ENCODE measurements at places on chromosomes 6 and 20.

- no peak overlapping the region for H3K27ac ChIP-seq
- no peaks in the 10 kb centered on the region for H3K4me1 ChIP-seq
- no peak for DNase-seq
Observed at GRCh38 chr6:39947611-39948068, 13.4 kb upstream of the MOCS1 start.

DNA sequence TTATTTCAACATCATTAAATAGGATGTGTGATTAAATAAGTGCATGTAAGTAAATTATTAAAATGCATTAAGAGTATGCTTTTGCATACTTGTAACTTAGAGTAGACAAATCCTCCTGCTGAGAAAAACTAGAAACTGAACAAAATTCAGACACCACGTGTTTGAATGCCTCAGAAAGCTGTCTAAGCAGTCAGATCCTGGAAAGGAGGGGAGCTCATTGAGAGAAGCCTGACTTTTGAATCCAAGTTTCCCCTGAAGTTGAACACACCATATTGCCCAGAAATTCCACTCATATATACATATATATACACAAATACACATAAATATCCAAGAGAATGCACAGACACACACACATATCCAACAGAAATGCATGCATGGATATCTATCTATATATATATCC lies 190.0 kb upstream of the BMP2 start:
- H3K4me1 ChIP-seq: no peaks in the 10 kb centered on the region
- no peaks in the 10 kb centered on the region for H3K27me3 ChIP-seq
- no peak overlapping the region for H3K4me3 ChIP-seq
- H3K27ac ChIP-seq: no peak overlapping the region

- no peak overlapping the region for H3K27ac ChIP-seq
- no peaks in the 10 kb centered on the region for H3K27me3 ChIP-seq
- no peak for DNase-seq
- H3K4me3 ChIP-seq: no peak overlapping the region
Observed at GRCh38 chr6:136191606-136192312, 58.4 kb downstream of the MTFR2 start.

DNA sequence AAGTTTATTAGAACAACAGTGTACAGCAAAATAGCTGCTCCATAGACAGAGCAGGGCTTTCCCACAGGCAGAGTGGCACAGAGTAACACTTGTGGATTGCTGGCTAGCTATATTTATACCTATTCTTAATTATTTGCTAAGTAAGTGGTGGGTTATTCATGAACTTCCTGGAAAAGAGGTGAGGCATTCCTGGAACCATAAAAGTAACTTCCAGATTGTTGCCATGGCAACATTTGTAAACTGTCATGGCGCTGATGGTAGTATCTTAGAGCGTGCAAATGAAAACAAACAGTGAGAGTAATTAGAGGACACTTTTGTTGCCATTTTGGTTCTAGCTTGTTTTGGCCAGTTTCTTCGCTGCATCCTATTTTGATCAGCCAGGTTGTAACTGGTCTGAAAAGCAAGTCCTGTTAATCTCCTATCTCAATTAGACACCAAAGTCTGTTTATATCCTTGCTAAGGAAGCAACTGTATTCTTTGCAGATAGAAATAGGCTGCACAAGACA lies 23.9 kb downstream of the DEFB114 start:
- H3K27me3 ChIP-seq: no peaks in the 10 kb centered on the region
- H3K27ac ChIP-seq: no peak overlapping the region
- no peaks in the 10 kb centered on the region for H3K36me3 ChIP-seq
- no peak for DNase-seq

DNA sequence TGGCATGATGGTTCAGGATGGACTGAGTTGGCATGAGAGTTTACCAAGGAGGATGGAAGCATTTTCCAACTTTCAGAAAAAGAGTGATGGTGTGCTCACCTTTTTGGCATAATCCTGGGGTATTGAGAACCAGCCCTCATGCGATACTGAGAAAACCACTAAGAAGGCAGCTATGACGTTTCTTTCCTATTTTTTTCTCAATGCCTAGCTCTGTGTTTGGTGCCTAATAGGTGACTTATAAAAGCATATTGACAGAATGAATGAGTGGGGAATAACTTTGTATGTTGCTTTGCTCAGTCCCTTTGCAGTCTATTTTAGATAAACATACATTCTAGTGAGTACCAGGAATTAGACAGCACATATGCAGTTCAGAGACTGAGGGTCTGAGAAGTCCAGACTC lies 816.3 kb downstream of the DHX35 start:
- no peak overlapping the region for H3K27ac ChIP-seq
- no peak overlapping the region for H3K4me3 ChIP-seq
- DNase-seq: no peak

- no peaks in the 10 kb centered on the region for H3K4me1 ChIP-seq
- no peaks in the 10 kb centered on the region for H3K36me3 ChIP-seq
- DNase-seq: no peak
- H3K27ac ChIP-seq: no peak overlapping the region
- no peak overlapping the region for H3K4me3 ChIP-seq
- no peaks in the 10 kb centered on the region for H3K27me3 ChIP-seq
Observed at GRCh38 chr6:140806431-140806830, 1326.3 kb upstream of the GJE1 start.

- no peaks in the 10 kb centered on the region for H3K4me1 ChIP-seq
- no peaks in the 10 kb centered on the region for H3K27me3 ChIP-seq
- no peak overlapping the region for H3K27ac ChIP-seq
- DNase-seq: no peak
Observed at GRCh38 chr6:45710304-45710821, 305.3 kb downstream of the CLIC5 start.

DNA sequence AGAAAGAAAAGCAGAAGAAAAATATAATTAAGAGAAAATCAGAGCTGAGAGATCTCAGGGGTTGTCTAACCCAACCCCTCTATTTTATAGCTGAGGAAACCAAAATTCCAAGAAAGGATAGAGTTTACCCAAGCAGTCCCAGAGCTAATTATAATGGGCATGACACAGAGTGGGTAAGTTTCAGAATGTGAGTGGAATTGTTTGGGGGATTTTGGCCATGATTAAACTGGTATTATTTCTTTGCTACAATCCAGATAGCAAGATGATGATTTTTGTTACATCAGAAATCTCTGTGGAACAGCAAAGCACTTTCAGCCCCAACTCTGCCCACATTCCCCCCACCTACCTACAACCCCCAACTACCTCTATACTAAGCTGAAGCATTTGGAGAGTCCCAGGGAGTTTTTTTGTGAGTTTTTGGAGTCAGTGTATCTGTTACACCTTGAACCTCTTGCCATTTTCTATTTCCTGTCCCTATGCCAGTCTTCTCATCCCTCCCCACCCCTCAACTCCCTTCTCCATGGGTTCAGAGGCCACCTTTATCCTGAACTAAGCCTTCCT lies 24.7 kb downstream of the POFUT1 start:
- no peak for DNase-seq
- H3K4me1 ChIP-seq: peaks cover 15% of the 10 kb centered on the region
- peak overlapping the region; percentile 59 for H3K27ac ChIP-seq
- no peak overlapping the region for H3K4me3 ChIP-seq
- peaks cover 34% of the 10 kb centered on the region for H3K36me3 ChIP-seq
- no peaks in the 10 kb centered on the region for H3K27me3 ChIP-seq

GRCh38 chr6:116221067-116221466 lies 32.8 kb downstream of the TSPYL4 start:
- no peak overlapping the region for H3K27ac ChIP-seq
- H3K27me3 ChIP-seq: no peaks in the 10 kb centered on the region
- H3K4me3 ChIP-seq: no peak overlapping the region
- no peaks in the 10 kb centered on the region for H3K4me1 ChIP-seq
- no peak for DNase-seq
- no peaks in the 10 kb centered on the region for H3K36me3 ChIP-seq

DNA sequence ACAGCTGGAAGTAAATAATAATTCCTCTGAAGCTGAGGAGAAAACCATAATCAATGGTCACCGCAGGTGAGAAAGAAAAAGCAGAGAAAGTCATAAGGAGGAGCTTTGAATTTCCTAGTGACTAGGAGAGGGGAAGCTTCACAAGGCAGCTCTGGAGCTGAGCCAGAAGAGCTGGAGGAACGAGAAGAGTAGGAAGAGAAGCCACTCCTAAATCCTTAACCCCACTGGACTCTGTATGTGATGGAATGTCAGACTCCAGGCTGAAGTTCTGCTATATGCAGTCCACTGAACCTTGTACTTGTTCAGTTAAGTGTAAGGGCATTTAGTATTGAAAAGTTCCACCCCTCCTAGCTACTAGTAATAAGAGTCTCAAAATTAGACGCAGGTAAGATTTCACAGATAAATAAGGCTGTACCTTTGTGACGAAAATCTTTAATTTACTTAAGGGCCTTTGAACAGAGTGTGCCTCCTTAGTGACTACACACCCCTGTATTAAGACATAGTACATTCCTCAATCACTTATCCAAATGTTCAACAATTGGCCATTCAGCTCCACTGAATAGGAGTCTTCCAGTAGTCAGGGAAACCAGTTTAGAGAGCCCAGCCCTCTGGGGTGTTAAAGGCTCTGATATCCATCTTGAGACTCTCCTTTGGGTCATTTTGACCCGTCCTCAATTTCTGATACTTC lies 71.4 kb upstream of the UFL1 start:
- DNase-seq: no peak
- H3K27ac ChIP-seq: no peak overlapping the region
- H3K4me3 ChIP-seq: no peak overlapping the region
- H3K27me3 ChIP-seq: no peaks in the 10 kb centered on the region
- H3K4me1 ChIP-seq: no peaks in the 10 kb centered on the region
- H3K36me3 ChIP-seq: no peaks in the 10 kb centered on the region

DNA sequence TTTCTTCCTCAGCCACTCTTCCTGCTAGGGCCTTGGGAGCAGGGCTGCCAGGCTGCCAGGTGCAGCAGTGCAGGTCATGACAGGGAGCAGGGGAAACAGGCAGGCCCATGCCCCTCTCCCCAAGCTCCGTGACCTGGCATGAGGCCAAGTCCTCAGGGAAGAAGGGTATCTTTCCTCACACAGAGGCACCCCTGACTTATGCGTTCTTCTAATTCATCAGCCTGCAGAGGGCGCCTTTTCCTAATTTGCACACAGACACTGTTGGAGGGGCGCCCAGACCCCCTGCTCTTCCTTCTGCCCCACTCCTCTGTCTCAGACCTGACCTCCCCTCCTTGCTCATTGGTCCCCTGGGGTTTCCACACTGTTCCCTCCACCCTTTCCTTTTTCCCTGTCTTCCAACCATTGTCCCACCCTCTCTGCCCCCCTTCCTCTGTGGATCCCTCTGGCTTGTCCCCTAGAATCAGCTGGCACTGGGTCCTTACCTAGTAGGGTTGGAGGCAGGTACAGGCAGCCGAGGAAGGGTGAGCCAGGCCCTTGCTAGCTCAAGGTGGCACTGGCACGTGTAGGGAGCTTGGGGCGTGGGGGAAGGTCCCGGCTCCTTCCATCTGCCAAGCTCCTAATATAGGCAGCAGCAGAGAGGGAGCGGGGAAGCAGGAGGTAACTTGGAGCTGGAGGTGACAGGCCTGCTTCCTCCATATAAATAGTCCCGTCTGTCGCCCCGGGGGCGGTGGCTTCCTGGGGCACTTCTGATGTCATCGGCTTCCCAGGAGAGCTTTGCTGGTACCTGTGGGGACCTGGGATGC lies 154.9 kb upstream of the MLN start:
- H3K4me1 ChIP-seq: no peaks in the 10 kb centered on the region
- no peak overlapping the region for H3K27ac ChIP-seq
- H3K36me3 ChIP-seq: no peaks in the 10 kb centered on the region
- no peaks in the 10 kb centered on the region for H3K27me3 ChIP-seq

DNA sequence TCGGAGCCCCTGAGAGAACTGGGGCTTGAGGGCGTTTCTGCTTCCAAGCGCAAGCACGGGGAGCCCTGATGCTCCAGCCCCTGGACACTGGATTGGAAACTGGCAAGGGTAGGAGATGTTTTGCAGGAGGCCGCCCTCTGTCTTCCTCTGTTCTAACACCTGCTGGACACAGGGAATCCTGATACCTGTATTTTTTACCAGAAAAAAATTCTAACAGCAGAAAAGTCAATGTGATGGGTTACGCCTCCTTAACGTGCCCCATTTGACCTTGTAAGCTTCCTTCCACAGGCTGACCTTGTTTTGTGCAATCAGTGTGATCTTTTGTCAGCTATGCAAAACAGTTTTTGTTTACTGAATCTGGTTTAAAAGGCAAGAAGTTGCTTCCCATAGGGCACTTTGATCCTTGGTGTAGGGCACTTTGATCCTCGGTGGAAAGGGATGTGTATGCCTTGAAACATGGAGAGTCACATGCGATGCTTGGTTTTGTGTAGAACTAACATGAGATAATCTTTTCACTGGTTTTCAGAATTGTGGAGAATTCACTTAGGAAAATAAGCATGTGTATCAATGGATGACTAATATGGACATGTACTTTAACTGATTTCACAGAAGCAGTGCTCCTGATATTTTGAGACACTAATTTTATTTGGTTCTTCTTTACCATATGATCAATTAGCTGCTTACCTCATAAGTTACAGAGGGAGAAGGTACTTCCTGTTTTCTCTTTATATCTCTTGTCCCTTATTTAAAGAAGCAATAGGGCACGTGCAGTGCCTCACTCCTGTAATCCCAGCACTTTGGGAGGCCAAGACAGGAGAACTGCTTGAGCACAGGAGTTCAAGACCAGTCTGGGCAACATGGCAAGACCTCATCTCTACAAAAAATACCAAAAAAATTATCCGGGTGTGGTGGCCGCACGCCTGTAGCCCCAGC lies 59.9 kb upstream of the MAP3K4 start:
- no peak overlapping the region for H3K27ac ChIP-seq
- peaks cover 3% of the 10 kb centered on the region for H3K4me1 ChIP-seq
- DNase-seq: no peak
- H3K4me3 ChIP-seq: peak overlapping the region; percentile 39
- no peaks in the 10 kb centered on the region for H3K36me3 ChIP-seq
- no peaks in the 10 kb centered on the region for H3K27me3 ChIP-seq

DNA sequence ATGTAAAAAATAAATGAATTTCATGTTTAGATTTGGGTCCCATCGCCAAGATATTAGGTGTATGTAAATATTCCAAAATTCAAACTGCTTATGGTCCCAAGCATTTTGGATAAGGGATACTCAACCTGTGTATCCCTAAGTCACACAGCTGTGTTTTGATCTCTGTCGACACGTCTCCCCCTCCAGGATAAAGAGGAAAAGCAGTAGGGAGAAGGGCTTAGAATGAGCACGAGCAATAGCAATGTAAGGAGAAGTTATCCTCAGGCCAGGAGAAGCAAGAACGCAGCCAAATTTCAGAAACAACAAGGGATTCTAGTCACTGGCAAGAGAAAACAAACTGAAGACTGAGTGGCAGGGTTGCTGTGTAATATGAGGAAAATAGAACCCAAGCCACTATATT lies 181.2 kb downstream of the AIG1 start:
- no peaks in the 10 kb centered on the region for H3K27me3 ChIP-seq
- H3K36me3 ChIP-seq: no peaks in the 10 kb centered on the region
- H3K4me3 ChIP-seq: no peak overlapping the region
- no peak overlapping the region for H3K27ac ChIP-seq
- DNase-seq: no peak

GRCh38 chr6:114638341-114638740 lies 295.5 kb upstream of the HS3ST5 start:
- no peaks in the 10 kb centered on the region for H3K27me3 ChIP-seq
- H3K27ac ChIP-seq: no peak overlapping the region
- H3K4me3 ChIP-seq: no peak overlapping the region
- no peak for DNase-seq

All from effector memory CD4-positive, alpha-beta T cell (primary cell).